ENCODE measurements at places on chromosomes 12 and 14. TPM values are rescaled to one million over a fixed set of nuclear protein-coding genes. Genes with fewer than 3 reads are reported as not detected.

The PLBD1 gene
- 23.2 TPM for total RNA-seq

The GPR135 gene
- total RNA-seq: 2.1 TPM

The ARHGEF25 gene
- 6.0 TPM for total RNA-seq

The CEBPE gene
- not detected for total RNA-seq

The SOX5 gene
- 2.5 TPM for total RNA-seq

The DPPA3 gene
- total RNA-seq: not detected

The KRT78 gene
- total RNA-seq: not detected

The TTC9 gene
- 1.8 TPM for total RNA-seq

The ZNF10 gene
- total RNA-seq: 9.9 TPM

The GDF3 gene
- total RNA-seq: 0.25 TPM

The SPATS2 gene
- 4.9 TPM for total RNA-seq

The A2M gene
- total RNA-seq: 296 TPM

The CCDC177 gene
- not detected for total RNA-seq

The GPX2 gene
- total RNA-seq: not detected

The RASAL1 gene
- not detected for total RNA-seq

The ATN1 gene
- 62.3 TPM for total RNA-seq

The SCN8A gene
- 0.49 TPM for total RNA-seq

The LYZ gene
- total RNA-seq: 10.1 TPM

The KLRD1 gene
- 1.5 TPM for total RNA-seq

The DCTN2 gene
- total RNA-seq: 97.0 TPM

The CAPRIN2 gene
- 31.7 TPM for total RNA-seq

Measured in heart right ventricle (tissue), 16 donors.